ENCODE measurements at places on chromosomes 3 and 15.

DNA sequence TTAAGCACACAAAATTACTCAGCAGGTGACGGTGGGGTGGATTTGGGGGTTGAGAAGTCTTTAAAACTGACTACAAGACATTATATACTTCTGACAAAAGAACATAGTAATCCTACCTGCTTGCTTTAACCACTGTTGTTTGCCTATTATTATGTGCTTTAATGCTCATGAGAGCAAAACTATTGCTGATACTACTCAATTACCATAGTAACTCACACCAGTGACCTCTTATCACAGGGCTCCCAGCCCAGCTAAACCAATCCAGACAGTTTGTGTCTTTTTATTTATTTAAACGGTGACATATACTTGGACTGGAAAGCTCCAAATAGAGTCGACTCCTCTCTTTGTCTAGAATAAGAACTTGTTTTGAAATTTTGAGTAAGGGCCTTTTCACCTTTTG, 42.8 kb upstream of the FEZF2 start:
- no peak for DNase-seq

GRCh38 chr3:98954791-98955604, 53.5 kb upstream of the DCBLD2 start:
- DNase-seq: no peak

DNA sequence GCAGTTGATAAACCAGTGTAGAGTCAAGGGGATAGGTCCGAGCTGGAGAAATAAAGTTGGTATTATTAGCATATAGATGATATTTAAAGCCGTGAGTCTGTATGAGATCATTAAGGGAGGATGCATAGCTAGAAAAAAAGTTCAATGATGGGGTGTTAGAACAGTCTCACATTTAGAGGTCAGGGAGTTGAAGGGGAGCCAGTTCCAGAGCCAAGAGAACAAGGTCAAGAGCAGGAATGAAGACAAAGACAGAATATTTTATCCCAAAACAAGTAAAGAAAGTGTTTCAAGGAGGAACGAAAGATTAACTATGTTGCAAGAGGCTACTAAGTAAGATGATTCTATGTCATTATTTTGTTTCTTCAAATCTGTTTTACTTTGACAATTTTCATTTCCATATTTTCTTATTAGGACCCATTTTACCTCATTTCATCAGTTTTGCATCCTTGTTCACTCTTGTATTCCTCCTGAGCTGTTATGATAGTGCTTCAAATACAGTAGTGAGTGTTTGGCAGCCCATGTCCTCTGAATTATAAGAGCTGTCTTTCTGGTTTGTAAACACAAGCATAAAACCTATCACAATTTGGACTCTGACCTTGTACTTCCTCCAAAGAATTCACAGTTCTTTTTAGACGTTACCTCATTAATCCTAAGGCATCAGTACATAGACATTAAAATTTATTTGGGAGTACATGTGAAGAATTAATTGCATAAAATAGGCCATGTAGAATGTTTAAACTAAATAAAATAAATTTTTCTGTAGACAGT, 695.7 kb upstream of the NECTIN3 start:
- DNase-seq: no peak

- DNase-seq: no peak
These were observed 117.3 kb downstream of the RPL22L1 start for GRCh38 chr3:170752571-170753155.

- DNase-seq: no peak
These were observed 18.4 kb upstream of the NEK10 start for GRCh38 chr3:27387625-27388024.

DNA sequence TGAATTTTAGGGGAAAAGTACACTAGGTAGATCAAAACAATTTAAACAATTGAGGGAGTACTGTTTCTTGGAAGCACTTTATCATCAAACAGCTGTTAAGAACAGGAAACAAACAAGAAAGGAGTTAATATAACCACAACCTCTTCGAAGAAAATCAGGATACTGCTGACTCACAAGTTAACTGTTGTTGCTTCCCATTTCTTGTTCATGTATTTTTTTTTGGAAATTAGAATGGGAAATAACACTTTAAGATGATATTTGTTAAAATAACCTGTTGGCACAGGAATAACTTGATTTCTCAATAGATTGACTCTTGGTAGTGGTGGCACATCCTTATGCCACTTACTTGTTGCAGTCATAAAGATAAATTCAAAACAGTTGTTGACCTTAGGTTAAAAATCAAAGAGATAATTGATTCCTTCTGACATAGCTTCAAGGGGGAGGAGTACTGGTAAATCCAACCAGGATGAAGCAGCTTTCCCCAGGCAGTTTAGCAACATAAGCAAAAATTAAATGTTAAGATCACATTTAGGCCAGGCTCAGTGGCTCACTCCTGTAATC, 3.3 kb downstream of the BNIP2 start:
- DNase-seq: no peak

Measured in activated naive CD4-positive, alpha-beta T cell treated with anti-CD3 and anti-CD28 coated beads, Interleukin-2, amount 10 ng/mL, durations not matched to agents 7 days and 5 days (primary cell).